ENCODE measurements at places on chromosomes 3 and 15. TPM values are rescaled to one million over a fixed set of nuclear protein-coding genes. Genes with fewer than 3 reads are reported as not detected.

GRCh38 chr3:100761951-100762350 lies 52.7 kb downstream of the TFG start:
- H3K4me1 ChIP-seq: no peaks in the 10 kb centered on the region
- peaks cover 2% of the 10 kb centered on the region for H3K27me3 ChIP-seq
- no peak for DNase-seq
- H3K27ac ChIP-seq: no peak overlapping the region
- H3K4me3 ChIP-seq: no peak overlapping the region
- no peaks in the 10 kb centered on the region for H3K36me3 ChIP-seq

Gene GPR62
- total RNA-seq: not detected

Gene DNAJC19
- 37.5 TPM for total RNA-seq

Gene GPR87
- total RNA-seq: 2.0 TPM

- peaks cover 36% of the 10 kb centered on the region for H3K36me3 ChIP-seq
- H3K27me3 ChIP-seq: no peaks in the 10 kb centered on the region
Observed at GRCh38 chr3:186079925-186080324, 29.0 kb downstream of the ETV5 start.

DNA sequence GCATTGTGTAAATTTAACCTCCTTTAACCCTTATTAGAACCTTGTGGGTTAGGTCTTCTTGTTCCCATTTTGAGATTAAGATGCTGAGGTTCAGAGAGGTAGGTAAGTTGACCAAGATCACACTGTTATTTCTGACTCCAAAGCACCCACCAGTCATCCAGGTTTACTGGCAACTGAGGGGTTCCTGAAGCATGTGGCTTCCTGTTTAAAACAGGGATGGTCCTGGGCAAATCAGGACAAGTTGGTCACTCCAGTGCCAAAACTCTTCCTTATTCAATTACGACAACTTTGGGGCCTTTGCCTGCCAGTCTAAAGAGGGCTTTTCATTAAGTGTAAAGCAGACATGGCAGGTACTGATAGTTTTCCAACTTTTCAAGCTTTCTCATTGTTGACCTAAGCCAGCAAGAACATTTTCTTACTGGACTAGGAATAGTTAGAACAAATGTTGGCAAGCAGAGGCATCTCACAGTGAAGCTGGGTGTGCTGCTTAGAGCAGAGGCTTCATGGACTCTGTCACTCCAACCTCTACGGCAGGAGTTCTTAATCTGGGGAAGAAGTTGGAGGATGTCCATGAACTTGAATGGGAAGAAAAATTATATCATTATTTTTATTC lies 149.4 kb upstream of the ADAMTS9 start:
- H3K4me3 ChIP-seq: no peak overlapping the region
- DNase-seq: no peak
- peaks cover 2% of the 10 kb centered on the region for H3K4me1 ChIP-seq
- H3K36me3 ChIP-seq: no peaks in the 10 kb centered on the region
- no peak overlapping the region for H3K27ac ChIP-seq

Gene TRPM1
- total RNA-seq: not detected

GRCh38 chr15:83616840-83617239 lies 37.1 kb upstream of the ADAMTSL3 start:
- no peak overlapping the region for H3K27ac ChIP-seq
- DNase-seq: no peak
- H3K27me3 ChIP-seq: no peaks in the 10 kb centered on the region
- H3K36me3 ChIP-seq: peaks cover 3% of the 10 kb centered on the region
- H3K4me1 ChIP-seq: no peaks in the 10 kb centered on the region

Measured in endothelial cell (in vitro differentiated cells).